Cortex of kidney (tissue), 1 donor: ENCODE measurements at places on chromosomes 1 and 21.

GRCh38 chr1:230493264-230493663 is 67.1 kb upstream of the PGBD5 start:
- DNase-seq = no peak

DNA sequence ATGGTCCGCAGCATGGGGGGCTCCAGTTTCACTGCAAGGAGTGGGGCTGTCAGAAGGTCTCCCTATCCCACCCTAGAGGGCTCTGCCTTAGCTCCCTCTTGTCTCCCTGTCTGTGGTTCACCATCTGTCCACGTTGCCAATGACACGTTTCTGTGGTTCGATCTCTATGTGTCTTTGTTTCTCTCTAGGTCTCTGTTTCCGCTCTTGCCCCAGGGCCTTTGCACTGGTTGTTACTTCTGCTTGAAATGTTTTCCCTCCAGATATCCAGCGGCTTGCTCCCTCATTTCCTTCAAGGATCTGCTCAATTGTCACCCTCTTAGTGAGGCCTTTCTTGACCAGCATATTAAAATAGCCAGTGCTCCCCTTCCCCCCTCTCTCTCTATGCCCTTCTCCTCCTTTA is 8.5 kb upstream of the MRPS15 start:
- no peak for DNase-seq

- no peak for DNase-seq
Observed at GRCh38 chr1:14247666-14248065, 350.8 kb upstream of the KAZN start.

DNA sequence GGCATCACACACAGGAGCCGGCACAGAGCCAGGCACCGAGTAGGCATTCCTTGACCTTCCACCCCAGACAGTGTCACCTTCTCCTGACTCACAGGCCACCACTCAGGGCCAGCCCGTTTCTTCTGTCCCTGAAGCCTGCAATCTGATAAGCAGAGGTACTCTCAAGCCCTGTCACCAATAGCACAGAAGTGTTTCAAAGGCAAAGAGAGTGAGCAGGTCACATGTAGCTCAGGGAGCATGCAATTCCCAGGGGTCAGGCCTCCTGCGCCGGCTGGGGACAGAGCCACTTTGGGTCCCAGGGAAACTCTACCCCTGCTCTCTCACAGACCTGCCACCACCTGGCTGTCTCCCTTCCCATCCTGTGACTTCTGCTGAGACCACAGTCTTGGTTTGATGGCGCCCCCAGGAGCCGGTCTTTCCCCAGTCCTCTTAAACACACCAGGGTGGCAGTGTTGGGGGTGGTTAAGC is 13.2 kb downstream of the CAPN9 start:
- DNase-seq = no peak

GRCh38 chr1:204854286-204854685 is 16.4 kb upstream of the NFASC start:
- DNase-seq = no peak

DNA sequence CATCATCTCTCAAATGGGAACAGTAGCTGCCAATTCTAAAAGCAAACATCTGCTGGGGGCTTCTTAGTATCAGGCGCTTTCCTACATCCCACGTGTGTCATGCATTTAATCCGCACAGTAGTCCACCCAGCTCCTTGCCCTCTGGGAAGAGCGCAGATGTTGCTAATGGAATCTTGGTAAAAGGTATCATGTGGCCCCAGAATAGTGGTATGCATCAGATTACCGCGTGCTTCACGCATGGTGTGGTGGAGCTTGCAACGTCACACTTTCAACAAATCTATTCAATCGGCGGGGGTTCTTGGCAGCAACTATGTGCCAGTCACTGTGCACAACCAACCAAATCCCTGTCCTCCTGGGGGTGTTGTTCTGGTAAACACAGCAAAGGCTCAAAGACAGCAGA is 141.0 kb downstream of the HIVEP3 start:
- no peak for DNase-seq

DNA sequence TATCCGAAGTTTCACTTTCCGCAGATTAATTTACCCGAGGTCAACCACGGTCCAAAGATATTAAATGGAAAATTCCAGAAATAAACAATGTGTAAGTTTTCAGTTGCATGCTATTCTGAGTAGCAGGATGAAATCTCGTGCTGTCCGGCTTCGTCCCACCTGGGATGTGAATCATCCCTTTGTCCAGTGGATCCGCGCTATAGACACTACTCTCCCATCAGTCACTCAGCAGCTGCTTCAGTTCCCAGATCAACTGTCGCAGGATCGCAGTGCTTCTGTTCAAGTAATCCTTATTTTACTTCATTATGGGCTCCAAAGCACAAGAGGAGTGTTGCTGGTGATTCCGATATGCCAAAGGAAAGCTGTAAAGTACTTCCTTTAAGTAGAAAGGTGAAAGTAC is 8.3 kb upstream of the LRP8 start:
- DNase-seq = no peak

DNA sequence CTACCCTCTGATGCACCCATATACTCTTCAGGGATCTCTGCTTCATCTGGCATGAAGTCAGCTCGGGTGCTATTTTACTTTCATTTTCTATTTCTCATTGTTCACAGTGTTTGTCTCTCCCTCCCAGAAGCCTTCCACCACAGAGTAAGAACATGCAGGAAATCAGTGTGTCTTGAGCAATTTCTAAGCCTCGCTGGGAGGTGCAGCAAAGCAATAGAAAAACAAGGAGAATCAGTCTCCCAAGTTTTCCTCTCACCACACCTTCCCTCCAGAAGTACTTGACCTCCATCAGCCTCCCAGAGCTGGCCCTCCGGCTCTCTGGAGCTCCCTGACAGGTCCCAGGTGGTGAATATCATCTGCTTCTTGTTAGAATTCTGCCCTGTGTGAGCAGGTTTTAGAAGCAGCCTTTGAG is 594.7 kb upstream of the CAMK1G start:
- DNase-seq = no peak

DNA sequence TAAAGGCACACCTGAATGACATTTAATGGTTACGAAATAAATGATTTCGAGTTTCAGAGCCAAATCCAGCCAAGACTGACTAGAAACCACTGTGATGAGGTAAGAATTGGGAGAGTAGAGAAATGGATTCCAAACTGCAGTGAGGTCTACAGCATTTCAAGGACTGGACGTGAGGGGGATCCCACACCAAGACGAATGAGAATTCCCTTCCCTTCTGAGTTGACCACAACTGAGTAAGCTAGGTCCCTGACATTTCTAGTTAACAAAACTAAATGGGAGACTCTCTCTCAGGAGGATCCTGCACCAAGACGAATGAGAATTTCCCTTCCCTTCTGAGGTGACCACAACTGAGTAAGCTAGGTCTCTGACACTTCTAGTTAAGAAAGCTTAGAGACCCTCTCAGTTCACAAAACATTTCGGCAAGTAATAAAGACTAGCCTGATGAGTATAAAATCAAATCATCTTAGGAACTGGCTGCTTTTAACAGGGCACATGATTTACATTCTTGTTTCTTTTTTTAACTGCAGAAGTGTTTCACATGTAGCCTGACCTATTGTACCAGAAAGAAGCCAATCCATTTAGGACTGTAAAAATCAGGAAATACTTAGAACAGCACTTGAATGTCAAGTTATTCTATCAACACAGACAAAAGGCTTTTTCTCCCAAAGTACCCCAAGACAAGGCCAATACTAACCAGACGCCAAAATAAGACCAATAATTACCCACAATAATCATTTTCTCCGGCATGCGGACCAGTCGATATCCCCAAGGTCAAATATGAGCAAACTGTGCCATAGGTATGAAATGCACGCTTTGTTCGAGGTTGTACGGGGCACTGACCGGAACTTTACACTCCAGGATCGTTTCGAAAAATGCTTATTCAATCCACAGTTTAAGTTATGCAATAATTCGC is 1.4 kb upstream of the SPATA1 start:
- no peak for DNase-seq

DNA sequence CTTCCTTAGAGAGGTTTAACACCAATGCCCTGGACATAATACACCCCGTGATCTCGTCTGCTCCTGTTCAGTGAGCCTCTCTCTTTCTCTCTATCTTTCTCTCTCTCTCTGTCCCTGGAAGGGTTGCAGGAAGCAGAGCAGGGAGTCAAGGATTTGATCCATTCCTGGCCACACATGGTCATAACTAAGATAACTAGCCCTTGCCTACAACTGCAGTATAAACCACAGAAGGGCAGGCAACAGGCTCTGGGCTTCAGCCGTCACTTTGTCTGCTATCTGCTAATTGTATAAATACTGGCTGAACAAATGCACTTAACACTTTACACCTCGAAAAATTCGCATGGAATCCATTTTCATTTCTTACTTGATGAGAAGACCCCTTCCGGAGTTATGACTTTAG is 357.5 kb upstream of the RUNX1 start:
- no peak for DNase-seq

DNA sequence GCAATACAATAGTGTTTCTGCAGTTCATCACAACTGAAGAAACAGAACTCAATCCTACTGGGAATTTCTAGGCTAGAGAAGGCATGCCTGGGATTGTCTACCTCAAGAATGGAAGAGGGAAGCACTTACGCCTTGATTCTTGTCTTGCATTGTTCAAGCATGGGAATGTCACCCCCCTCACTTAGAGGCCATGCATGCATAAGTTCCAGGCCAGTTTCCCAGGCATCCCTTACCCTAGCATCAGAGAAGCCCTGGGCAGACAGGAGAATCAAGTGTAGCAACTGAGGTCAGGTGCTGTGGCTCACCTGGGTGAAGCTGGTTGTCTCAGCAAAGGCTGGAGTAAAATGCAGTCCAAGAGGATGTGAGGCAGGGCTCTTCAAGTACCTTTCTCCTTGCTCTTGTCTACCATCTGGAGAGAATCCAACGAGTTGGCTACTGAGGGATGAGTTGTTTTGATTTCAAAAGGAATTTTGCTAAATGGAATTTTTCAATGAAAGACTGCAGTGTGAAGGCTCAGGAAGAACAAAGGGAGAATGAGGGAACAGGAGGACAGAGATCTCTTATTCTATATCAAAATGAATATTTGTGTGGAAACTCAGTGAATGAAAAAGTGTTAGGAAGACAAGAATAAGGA is 174.3 kb downstream of the NEK7 start:
- DNase-seq = no peak

DNA sequence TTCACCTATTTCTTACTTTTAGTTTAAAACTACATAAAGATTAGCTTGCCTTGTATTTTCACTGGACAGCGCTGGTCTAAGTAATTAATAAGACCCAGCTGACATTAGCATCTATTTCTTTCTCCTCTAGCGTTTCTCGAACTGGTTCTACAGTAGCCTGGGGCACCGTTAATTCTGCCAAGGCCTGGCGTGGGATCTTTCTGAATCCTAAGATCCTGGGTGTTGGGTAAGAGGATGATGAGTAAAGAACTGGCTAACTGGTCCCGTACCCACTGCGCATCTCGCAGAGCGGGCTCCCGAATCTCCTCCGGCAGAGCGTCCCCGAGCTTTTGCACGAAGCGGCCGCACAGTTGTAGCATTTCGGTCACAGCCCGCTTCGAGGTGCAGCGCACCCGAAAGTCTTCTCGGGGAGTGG is 309 bp downstream of the NSL1 start:
- no peak for DNase-seq

DNA sequence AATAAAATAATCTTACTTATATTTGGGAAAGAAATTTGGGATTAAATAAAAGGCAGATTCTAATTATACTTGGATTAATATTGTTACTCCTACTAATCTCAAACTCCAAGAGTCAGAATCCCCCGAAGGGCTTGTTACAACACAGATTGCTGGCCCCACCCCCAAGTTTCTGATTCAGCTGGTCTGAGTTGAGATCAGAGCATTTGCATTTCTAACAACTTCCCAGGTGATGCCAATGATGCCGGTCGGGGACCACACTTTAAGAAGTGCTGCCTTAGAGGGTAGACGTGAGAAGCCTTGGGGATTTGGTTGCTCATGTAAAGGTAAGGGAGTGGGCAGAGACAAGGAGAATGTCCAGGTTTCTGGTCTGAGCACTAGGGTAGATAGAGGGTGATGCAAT is 47.2 kb downstream of the FMN2 start:
- no peak for DNase-seq

- no peak for DNase-seq
Observed at GRCh38 chr1:19625291-19625937, 18.7 kb upstream of the NBL1 start.

DNA sequence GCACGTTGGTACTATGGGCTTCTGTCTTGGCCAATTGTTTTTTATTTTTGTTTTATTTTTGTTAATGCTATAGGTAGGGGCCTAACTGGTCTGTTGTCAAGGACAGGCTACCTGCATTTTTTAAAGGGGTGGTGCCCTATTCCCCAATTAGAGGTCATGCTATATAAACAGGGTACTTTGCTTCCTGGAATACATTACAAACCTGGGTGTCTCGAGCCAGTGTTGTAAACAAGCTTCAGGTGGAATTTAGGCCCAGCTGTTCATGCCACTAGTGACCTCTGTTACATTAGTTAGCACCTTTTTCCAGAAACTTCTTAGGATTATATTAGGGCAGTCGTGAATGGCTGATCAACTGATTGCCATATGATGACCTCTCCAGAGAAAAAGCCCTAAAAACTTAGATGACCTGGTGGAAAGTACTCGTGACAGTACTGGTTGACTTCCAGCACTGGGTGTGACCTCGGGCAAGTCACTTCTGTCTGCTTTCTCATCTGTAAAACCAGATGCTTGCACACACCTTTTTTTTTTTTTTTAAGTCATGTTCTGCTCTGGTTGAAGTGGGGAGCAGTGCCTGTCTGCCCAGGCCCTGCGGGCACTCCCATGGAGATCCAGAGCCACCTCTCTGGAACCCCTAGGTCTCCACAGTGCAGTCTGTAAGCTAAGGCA is 46.5 kb downstream of the ELK4 start:
- no peak for DNase-seq

DNA sequence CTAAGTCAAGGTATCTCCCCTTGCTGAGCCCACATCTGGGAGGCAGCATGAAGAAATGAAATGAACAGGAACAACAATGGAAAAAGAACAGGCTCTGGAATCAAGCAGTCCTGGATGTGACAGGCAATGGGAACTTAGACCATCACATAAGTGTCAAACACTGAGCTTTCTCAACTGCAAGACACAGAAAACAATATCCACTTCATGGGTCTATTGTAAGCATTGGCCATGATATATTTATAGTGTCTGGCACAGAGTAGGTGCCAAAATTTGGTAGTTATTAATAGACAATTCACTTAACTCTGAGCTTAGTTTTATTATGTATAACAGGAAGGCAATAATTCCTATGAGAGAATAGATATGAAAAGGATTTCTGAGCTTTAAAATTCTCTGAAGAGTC is 64.1 kb upstream of the ATP1B1 start:
- DNase-seq = no peak
